ENCODE measurements at places on chromosomes 12 and 14. TPM values are rescaled to one million over a fixed set of nuclear protein-coding genes. Genes with fewer than 3 reads are reported as not detected.

DLST gene
- 69.4 TPM for total RNA-seq

GPR84 gene
- total RNA-seq, result 3.1 TPM

GDF11 gene
- 9.8 TPM for total RNA-seq

ARID4A gene
- 17.8 TPM for total RNA-seq

NKX2-1 gene
- not detected for total RNA-seq

IFI27 gene
- total RNA-seq, result 56.7 TPM

ESRRB gene
- not detected for total RNA-seq
